NCI-H1048 (cell line): ENCODE measurements at places on chromosomes 16 and 17.

DNA sequence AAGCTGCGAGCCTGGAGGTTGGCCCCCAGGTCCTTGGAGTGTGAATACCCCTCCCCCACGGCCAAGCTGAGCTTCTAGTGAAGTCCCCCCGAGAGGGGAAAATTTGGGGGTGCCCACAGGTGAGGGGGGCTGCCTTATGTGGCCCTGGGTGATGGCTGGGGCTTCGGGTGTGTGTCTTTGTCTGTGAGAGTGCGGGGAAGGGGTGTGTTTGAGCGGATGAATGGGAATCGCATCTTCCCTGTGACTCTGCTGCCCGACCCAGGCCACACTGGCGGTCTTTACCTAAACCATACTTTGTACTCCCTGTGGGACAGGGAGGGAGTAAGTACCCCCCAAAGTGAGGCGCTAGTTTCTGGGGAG is 1.3 kb downstream of the SBK1 start:
- DNase-seq: no peak

- DNase-seq: no peak
Observed at GRCh38 chr16:80109581-80109980, 431.2 kb upstream of the DYNLRB2 start.

- DNase-seq: no peak
Observed at GRCh38 chr17:29707212-29707571, 84.5 kb upstream of the CORO6 start.

DNA sequence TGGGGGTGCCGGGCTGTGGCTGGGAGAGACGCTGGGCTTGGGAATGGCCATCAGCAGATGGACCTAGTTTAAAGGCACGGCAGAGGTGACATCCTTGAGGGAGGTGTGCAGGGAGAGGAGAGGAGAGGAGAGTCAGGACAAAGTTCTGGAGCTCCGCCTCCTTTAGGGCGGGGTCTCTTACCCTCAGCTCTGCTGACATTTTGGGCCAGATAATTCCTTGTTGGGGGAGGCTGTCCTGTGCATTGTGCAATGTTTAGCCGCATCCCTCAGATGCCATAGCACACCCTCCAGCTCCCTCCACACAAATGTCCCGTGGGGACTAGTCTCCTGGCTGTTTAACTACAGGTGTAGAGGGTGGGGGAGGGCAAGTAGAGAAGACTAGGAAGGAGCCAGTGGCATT is 48.3 kb downstream of the ARHGAP23 start:
- no peak for DNase-seq
